Tibial nerve (tissue), 4 donors: ENCODE measurements at places on chromosomes 1 and 21.

DNA sequence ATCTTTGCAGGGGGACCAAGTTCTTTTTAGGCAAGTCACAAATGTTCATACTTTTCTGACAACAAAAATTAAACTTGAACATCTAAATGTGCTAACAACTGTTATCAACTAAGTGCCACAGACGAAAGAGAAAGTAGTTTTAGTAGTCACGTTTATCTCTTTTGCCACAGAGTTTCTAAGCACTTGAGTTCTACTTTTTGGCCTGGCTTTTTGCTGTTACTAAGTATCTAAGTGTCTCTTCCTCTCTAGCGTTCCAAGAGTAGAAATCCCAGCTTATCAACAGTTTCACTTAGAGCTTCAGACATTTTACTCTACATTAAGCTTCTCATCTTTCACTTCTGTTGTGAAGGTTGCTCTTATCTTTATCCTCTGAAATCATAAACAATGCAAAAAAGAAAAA lies 34.2 kb downstream of the GATAD2B start:
- no peak for DNase-seq

GRCh38 chr1:59333626-59334277 lies 36.9 kb downstream of the FGGY start:
- no peak for DNase-seq

GRCh38 chr1:43536196-43536863 lies 5.6 kb downstream of the PTPRF start:
- DNase-seq: no peak

GRCh38 chr1:39282537-39283216 lies 78.2 kb downstream of the MACF1 start:
- DNase-seq: no peak

DNA sequence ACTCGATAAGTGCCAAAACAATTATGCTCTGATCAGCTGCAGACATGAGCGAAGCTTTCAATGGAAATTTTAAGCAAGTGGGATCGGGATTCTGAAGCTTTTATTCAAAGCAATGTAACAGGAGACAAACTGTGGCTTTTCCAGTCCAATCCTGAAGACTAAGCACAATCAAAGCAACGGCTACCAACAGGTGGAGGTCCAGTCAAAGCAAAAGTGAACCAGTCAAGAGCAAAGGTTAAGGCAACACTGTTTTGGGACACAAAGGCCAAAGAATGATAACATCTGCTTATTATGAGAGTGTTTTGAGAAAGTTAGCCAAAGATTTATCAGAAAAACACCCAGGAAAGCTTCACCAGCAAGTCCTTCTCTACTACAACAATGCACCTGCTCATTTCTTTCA lies 170.1 kb downstream of the SEC16B start:
- no peak for DNase-seq

DNA sequence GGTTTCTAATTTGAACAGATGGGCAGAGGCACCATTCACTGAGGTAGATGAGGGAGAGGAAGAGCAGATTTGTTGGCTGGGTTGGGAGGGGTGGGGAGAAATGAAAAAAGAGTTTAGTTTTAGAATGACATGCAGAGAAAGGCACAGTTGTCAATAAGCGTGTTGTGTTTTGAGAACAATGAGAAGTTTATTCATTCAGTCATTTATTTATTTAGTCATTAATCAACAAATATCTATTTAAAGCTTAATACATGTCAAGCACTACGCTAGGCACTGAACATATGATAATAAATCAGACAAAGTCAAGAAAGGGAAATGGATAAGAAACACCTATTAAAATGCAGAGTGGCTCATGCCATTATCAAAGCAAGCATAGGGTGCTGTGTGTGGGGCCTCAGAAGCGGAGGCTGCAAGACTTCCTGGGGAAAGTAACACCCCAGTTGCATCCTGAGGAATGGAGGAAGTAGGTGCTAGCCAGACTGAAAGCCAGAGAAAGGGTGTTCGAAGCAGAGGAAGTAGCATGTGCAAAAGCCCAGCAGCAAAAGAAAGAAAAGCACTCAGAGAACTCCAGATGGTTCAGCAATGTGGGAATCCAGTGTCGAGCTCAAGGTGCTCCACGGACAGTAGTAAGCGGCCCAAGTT lies 114.1 kb downstream of the RNF220 start:
- DNase-seq: no peak

DNA sequence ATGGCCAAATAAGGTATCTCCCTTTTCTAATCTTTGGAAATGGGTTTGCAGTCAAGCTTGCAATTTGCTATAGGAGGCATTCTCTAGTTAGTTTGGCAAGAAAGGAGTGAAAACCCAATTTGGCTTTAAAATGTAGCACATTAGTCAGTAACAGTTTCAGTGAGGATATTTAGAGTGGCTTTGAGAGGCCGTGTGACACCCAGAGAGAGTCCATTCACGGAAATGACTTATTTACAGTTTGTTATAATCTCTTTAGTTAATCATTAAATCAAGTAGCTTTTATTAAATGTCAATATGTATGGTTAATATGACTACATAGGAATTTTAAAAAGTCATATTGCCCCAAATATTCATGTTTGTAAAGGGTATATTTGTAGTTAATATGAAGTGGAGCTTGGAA lies 9.6 kb downstream of the ZBTB18 start:
- no peak for DNase-seq

DNA sequence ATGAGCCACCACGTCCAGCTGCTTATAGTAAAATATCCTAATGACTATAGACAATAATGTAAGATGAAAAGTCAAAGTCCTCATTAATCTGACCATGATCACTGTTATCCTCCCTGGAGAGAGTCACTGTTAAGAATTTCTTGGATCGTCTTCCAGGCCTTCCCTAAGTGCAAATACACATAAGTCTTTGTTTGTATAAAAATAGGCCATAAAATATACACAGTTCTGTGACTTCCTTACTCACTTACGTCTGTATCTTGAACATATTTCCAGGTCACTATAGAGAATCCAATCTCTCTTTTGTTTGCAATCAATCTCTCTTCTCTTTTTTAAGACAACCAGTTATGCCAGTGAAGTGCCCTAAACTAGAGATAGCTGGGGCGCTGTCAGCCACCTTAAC lies 89.1 kb upstream of the LYST start:
- DNase-seq: no peak

DNA sequence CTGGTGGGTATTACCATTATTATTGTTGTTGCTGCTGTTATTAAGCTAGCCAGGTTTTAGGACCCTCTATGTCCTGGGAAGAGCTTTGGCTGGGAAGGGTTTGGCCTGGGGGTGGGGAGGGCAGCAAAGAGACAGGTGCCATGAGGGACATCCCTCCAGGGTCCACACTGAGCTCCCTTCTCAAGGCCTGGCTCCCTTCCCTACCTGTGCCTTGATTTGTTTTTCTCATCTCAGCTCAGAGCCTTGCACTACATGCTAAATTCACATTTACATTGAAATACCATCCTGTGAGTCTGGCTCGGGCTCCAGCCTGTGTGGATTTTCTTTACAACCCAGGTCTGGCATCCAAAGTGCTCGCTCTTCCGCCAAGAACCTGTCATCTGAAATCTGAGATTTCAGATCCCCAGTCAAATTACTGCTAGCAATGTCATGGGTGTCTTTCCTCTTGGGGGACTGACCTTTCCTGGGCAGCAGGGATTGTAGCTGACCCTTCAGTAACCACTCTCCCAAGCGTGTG lies 536.3 kb downstream of the PTPRU start:
- DNase-seq: no peak

DNA sequence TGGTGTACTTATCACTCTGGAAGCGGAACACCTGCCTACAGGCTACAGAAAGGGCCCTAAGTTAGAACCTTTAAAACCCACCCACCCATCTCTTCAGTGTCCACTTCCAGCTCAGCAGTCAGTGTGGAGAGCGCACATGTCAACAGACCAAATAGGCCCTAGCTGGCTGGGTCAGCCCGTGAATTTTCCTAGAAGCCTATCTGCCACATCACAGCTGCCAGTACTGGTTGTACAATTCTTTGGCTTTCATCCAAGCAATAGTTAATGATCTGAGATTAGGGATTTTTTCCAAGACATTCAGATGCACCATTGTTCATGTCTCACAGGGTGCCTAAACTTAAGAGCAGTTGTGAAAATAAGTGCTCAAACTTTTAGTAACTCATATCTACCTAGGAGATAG lies 197.1 kb downstream of the KCNK2 start:
- no peak for DNase-seq

GRCh38 chr1:26690157-26690556 lies 5.7 kb upstream of the ARID1A start:
- no peak for DNase-seq

DNA sequence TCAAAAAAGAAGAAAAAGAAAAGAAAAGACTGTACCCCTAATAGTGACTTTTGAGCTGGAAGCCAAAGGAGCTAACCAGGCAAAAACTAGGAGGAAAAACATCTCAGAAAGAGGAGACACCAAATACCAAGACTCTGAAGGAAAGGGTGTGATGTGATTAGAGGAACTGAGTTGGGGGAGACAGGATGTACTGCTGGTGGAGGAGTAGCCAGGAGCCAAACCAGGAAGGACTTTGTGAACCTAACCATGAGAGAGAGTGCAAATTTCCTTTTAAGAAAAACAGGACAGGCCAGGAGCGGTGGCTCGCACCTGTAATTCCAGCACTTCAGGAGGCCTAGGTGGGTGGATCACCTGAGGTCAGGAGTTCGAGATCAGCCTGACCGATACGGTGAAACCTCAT lies 4.1 kb upstream of the RBP7 start:
- no peak for DNase-seq

GRCh38 chr21:31566064-31566463 lies 93.4 kb upstream of the SOD1 start:
- no peak for DNase-seq

DNA sequence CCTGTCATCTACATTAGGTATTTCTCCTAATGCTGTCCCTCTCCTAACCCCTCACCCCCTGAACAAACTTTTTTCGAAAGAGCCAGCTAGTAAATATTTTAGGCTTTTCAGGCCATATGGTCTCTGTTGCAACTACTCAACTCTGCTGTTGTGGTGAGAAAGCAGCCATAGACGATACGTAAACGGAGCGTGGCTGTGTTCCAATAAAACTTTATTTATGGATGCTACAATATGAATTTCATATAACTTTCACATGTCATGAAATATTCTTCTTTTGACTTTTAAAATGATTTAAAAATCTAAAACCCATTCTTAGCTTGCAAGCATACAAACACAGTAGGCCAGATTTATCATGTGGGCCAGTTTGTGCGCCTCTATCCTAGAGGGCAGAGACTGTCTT lies 11.2 kb upstream of the RPS6KA1 start:
- no peak for DNase-seq

DNA sequence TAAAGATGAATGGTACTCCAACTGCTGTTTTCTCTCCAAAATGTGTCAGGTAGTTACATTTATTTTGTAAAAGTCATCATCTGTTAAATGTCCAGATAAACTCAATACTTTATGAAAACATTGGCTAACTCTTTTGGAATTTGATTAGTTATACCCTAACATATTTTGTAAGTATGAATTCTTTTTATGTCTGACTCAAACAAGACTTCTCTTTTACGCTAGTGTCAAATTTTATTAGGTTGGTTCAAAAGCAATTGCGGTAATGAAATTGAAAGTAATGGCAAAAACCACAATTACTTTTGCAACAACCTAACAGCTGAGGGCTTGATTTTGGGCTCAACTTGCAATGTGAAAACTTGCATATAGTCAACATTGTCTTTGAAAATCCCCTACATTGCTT lies 41.0 kb upstream of the USP25 start:
- no peak for DNase-seq

DNA sequence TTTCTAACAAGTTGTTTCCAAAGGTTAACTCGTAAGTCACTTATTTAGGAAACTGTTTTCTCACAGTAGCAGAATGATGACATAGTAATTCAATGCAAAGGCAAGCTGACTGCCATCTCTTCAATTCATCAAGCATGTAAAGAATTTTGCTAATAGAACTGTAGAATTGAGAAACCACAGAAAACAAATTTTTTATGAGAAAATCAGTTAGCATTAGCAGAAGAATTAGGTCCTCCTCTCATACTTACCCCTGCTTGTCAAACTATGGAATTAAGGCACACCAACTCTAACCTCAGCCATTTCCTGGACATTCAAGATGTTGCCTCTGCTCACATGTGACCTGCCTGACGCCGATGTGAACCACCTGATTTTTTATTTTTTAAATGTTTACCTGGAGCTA lies 115.2 kb downstream of the LRRC40 start:
- no peak for DNase-seq

DNA sequence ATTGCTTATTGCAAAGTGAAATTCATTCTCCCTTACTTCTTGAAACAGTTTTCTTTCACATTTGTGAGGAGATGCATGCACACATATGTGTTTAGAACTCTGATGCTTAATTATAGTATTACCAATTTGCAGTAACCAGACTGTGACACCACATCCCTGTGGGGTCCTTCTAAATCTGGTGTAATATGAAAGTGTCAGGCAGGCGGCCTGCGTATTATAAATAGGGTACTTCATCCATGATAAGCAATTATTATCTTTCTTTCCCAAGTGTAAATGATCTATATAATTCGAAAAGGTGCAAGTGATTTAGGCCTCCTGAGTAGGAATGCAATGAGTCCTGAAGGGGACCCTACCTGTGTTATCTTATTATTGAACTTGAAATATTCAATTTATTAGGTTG lies 876 bp downstream of the EFCAB7 start:
- no peak for DNase-seq

GRCh38 chr1:30904191-30904961 lies 4.2 kb downstream of the SDC3 start:
- DNase-seq: no peak

GRCh38 chr1:181397845-181398244 lies 85.5 kb upstream of the CACNA1E start:
- no peak for DNase-seq

- DNase-seq: no peak
Observed at GRCh38 chr21:31172328-31172727, 134.1 kb upstream of the KRTAP19-8 start.
